Small intestine (tissue), 16 donors: ENCODE measurements at places on chromosomes 7 and 10.

GRCh38 chr7:94897541-94897940, 9.9 kb upstream of the PPP1R9A start:
- DNase-seq = no peak

GRCh38 chr7:128454808-128455542, 703 bp upstream of the HILPDA start:
- DNase-seq = no peak

- DNase-seq = no peak
Observed at GRCh38 chr7:17150018-17150417, 148.4 kb upstream of the AHR start.

- no peak for DNase-seq
Observed at GRCh38 chr10:132927824-132928223, 14.5 kb downstream of the CFAP46 start.

DNA sequence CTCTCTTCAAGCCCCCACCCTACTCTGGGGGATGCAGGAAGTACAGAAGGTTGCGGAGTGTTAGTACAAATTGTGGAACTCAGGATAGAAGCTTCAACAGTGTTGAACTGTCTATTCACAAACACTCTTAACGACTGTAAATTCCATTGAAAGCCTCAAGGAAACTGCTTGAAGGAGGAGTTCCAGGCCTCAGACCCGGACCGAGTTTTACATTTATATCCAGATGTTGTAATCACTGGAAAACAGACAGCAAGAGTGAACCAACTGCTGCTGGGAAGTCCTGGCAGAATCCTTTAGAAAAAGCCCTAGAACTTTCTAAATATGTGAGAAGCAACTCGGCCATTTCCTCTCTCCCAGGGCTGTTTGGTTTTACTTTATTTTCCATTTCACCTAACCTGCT, 84.1 kb upstream of the LRRC18 start:
- no peak for DNase-seq

DNA sequence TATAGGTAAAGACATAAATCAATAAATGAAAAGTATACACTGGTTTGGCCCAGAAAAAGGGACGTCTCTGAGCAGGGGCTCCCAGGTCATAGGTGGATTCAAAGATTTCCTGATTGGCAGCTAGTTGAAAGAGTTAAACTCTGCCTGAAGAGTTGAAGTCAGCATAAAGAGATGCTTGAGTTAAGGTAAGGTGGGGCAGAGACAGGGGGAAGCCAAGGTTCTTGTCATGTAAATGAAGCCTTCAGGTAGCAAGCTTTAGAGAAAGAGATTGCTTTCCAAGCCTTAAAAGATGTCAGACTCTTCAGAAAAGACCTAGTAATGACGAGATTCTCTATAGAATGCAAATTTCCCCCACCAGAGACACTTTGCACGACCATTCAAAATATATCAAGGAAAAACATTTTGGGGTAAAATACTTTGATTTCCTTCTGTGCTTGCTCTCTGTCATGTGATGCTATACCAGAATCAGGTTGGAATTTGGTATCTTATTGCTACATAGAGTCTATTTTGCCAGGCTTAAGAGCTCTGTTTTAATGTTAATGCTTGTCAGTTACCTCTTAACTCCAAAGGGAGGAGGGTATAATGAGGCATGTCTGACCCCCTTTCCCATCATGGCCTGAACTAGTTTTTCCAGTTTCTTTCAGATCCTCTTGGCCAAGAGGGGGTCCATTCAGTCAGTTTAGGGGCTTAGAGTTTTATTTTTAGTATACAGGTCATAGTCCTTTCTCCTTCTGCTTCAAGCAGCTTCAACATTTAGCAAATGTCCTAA, 429.6 kb downstream of the ADRA2A start:
- no peak for DNase-seq

DNA sequence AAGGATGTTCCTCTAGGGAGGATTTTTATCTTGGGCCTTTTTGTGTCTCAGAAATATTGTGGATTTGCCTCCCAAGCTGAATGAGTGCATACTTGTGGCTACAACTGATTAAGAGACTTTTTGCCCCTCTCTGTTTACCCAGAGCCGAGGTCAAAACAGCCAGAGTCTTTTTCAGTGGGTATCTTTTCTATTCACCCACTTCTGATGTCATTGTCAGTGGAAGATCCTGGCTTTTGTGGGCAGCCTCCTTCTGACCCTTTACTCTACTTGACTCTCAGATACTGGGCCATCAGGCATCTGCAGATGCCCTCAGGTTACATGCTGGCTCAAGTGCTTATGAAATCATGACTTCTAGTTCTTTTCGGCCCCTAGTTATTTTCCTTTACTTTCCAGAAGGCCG, 19.6 kb upstream of the PIP4K2A start:
- no peak for DNase-seq

- DNase-seq = no peak
Observed at GRCh38 chr10:34372509-34372908, 442.6 kb downstream of the PARD3 start.

DNA sequence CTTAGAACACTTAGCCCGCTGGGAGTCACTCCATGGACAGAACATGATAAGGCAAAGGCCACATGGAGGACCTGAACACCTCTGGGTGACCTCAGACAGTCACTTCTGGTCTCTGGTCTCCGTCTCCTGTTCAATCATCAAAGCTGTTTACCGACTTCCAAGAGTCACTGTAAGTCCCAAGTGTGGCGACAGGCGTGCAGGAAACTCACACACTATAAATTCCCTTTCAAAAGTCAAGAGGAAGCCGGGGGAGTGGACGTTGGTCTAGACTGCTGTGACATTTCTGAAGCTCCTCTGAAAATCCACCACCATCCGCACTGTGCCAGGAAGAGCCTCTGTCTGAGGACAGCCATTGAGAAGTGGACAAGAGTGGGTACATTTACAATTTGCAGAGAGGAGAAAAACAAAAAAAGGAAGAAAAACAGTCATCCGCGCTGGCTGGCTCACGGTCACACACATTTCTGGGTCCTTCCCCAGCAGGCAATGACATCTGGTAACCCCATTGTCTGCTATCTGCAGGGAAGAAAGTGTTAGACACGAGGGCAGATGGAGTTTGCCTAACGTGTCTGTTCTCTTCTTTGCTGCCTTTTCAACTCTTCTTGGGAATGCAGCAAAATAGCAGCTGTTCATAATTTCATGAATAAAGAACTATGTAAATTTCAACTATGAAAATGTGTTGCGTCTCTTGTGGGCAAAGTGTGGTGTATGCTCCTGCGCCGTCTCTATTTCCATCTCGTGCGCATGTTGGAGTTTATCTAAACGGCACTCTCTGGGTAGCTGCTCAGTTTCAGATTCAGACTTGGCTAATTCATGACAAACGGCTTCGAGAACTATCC, 32.9 kb upstream of the CUX1 start:
- DNase-seq = no peak

DNA sequence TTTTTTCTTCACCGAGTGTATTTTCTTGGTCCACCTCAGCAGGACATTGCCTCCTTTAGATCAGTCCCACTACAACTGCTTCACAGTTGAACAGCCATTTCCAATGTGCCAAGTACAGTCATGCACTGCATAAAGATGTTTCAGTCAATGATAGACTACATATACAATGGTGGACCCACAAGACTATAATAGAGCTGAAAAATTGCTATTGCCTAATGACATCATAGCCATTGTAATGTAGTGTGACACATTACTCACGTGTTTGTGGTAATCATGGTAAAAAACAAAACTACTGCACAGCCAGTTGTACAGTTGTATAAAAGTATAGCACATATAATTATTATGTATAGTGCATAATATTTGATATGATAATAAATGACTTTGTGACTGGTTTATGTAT, 113.8 kb upstream of the HPS1 start:
- DNase-seq = no peak

- no peak for DNase-seq
Observed at GRCh38 chr10:69645296-69646184, 15.5 kb downstream of the FAM241B start.
